Stimulated activated CD8-positive, alpha-beta memory T cell treated with anti-CD3 and anti-CD28 coated beads, Interleukin-4, amount 100 ng/mL, for 48 hours (primary cell): ENCODE measurements at places on chromosomes 13 and 19.

- DNase-seq, result no peak
These were observed 441.5 kb upstream of the PCDH20 start for GRCh38 chr13:61857198-61857597.

- no peak for DNase-seq
These were observed 428.1 kb downstream of the ITGBL1 start for GRCh38 chr13:101880581-101880980.

GRCh38 chr19:5345895-5346386, 5.3 kb upstream of the PTPRS start:
- no peak for DNase-seq

DNA sequence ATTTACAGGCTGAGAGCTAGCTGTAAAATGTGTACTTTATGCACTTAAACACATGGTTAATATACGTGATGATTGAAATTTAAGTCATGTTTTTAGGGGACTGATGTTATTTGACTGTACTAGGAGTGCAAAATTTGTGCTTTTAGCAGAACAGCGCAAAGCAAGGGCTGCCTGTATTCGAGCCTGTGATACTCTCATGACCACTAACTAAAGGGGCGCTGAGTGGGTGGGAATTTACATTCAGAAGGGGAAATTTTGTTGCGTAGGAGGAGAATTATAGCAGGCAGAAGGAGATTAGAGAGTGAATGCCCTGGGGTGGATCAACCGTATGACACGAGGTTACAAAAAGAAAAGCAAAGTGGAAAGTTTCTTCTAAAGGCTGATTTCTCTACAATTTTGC, 271.8 kb upstream of the HTR2A start:
- DNase-seq, result no peak

DNA sequence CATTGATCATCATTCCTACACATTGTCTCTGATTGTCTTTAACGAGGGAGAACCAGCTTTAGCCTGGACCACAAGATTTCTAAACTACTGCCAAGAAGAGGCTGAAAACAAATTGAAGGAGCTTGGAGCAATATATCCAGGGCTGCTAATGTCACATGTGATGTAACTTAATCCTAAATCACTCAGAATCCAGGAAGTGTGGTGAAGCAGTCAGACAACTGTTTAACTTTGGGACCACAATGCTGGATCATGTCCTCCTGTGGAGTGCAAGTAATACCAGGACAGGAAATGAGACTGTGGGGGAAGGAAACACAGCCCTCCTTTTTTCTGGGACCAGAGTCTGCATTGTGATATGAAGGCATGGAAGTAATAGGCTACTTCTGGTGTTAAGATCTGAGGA, 430.2 kb downstream of the KCTD12 start:
- no peak for DNase-seq

- peak; percentile 72 for DNase-seq
These were observed 1.6 kb downstream of the ELAVL3 start for GRCh38 chr19:11479090-11479897.

DNA sequence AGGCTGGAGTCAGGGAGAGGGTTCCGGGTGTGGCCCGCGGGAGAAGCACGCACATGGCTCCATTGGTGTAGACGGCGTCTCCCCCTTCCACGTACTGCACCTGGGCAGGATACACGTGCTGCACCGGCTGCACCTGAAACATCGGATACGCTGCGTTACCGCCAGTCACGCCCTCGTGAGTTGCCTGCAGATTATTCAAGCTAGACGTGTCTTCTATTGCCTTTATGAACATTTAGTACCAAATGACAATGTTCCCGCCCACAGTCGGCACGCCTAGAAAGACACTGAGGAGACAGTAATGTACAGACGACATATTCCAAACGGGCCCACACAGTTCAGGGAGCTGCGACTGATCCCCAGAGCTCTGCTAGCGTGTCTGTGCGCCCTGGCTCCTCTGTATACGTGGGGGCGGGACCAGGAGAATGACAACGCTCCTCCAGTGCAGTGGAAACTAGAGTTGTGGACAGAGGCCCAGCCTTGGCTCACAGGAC, 64.1 kb upstream of the RANBP3 start:
- DNase-seq, result peak; percentile 19

DNA sequence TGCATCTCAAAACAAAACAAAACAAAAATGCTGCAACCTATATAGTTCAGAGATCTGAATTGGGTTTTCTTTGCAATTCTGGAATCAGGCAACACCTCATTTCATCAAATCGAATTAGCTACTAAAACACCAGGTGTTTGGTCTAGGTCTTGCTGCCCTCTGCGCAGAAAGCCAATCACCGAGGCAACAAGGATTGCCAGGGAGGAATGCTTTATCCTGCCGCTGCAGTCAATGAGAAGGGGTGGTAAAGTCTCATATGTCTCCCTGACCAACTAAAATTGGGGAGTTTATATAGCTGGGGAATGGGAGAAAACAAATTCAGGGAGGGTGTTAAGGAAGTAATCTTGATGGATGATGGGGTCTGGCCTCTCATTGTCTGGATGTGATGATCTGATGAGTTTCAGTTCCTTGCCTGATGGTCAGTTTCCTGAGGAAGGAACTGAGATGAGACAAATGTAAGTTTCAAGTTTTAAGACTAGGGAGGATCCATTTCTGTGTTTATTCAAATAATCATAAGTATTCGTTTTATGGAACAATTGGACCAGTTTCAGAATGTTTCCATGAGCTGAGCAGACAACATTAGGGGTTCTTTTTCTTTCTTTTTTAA, 5.0 kb upstream of the YJU2 start:
- DNase-seq, result no peak

- no peak for DNase-seq
These were observed 162.0 kb downstream of the EFNB2 start for GRCh38 chr13:106373304-106373988.

- no peak for DNase-seq
These were observed 1210.2 kb upstream of the ATXN8OS start for GRCh38 chr13:68897331-68897928.

DNA sequence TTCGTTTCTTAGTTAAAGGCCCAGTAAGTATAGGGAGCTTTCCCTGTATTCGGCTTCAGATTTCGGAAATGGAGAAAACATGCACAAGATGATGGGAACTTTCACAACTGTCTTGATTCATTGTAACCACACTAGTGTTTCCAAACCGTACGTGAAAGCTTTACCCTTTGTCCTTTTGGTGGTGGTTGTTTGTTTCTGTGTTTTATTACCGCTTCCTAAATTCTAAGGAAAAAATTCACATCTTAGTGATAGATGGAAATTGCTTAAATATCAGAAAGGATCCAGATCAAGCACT, 504 bp upstream of the VWA8 start:
- no peak for DNase-seq

GRCh38 chr13:43990021-43990420, 110.3 kb downstream of the LACC1 start:
- no peak for DNase-seq

GRCh38 chr13:40371531-40372125, 294.8 kb downstream of the FOXO1 start:
- no peak for DNase-seq

DNA sequence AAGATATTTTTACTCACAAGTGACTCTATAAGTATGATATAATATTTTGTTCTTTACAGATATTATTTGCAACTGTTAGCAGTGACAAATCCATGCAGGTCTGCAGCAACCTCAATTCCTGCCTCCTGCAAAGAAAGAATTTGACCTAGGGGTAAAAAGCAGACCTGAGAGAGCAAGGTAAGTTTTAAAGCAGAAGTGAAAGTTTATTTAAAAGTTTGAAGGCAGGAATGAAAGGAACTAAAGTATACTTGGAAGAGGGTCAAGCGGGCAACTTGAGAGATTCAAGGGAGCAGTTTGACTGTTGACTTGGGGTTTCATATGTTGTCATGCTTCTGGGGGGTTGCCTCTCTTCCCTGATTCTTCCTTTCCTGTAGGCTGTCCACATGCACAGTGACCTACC, 520.1 kb upstream of the PCDH20 start:
- no peak for DNase-seq

DNA sequence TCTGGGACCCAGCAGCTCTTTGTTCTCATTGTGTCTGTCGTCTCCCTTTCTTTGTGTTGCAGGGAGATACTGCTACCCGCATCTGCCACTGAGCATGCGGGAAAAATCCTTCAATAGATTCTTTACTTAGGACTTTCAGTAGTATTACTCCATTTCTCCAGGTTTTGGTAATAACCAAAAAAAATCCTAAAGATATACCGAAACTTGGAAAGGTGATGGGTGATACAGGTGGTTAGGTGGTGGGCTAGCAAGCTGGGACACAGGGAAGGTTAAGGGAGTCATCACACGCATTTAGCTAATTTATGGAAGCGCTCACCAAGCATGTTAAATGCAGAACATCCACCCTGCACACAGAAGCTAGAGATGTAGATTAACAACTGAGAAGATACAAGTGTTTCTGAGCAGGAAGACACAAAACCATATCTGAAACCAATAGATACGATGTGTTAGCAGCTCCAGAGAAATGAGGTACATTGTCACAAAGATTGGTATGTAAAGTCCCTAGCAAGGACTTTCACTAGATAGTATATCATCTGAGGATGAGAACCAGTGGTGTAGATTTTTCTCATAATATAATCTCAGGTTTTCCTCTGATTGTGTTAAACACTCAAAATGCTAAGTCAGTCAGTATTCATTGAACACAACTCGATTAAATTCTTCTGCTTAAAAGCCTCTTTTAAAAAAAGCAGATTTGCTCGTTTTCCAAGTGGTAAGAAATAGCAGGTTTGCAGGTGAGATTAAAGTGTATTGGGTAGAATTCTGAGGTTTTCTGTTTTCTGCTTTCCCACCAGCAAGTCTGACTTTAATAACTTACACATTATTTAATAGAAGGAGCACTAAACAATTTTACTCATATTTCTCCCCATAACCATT, 1.2 kb upstream of the SLAIN1 start:
- DNase-seq, result no peak

DNA sequence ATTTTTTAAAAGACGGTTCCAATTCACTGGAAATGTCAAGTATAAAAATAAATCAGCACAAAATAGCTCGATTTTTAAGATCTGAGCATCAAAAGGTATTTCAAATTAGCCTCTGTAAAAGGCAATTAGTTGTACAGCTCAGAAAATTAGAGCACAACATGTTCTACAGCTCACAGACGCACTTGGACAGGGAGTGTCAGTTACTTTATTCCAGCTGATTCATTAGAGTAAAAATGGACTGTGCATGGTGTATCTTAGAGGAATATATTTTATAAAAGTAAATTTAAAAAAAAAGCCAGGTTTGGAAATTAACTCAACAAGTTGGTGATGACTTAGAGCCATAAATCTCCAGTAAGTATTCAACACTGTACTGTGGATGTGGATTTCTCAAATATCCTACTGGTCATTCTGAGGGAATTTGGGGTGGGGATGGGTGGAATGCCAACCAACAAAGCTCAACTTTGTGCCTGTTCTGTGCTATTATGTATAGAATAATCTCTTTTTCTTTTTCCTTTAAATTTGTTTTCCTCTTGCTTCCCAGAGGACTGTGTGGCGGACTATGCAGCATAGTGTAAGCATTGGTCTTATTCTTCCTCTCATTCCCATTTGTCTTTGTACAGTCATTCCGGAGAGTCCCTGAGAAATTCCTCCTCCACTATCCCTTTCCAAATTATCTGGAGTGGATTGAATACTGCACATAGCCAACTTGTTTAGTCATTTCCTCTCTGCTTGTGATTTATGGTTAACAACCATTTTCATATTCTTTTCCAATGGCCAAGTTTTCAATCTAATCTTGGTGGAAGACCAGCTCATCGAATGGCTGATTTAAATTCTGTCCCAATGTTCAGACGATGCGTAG, 169.3 kb downstream of the DCT start:
- DNase-seq, result no peak

- no peak for DNase-seq
These were observed 12.5 kb downstream of the ARRDC2 start for GRCh38 chr19:18020212-18021085.

- DNase-seq, result no peak
These were observed 89.0 kb upstream of the CLDN10 start for GRCh38 chr13:95463531-95463930.

- DNase-seq, result peak; percentile 84
These were observed 19.9 kb upstream of the FBXO27 start for GRCh38 chr19:39052243-39052746.
